ENCODE measurements at places on chromosomes 5 and 9.

DNA sequence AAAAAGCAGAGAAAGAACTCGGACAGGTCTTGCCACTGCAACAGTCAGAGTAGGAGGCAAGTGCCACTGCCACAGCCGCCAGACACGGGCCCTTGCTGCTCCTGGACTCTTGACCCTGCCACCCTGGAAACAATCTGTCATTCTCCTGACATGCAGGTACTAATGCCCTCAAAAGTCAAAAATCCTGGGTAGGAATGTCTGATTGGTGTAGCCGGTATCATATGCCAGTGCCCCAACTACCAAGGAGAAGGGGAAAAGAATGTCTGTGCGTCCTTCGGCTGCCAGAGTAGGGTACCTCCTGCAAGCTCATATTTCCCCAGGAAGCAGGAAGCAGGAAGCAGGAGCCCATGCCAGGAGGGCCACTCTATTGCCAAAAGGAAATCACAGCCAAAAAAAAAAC is 30.5 kb upstream of the F2RL1 start:
- no peak for DNase-seq

DNA sequence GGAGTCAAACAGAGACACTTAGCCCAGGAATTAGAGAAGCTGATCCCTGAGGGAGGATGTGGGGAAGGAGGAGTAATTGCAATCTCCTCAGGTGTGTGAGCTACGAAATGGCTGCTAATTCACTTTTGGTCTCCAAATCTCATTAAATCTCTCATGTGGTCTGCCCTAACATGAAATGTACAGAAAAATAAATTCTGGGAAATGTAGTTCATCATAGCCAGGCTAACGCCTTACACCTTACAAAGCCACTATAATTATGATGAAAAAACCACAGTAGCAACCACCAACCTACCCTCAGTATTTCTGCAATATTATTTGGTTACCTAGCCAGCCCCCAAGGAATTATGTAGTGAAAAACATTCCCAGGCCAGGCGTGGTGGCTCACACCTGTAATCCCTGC is 354.0 kb downstream of the TMEM167A start:
- no peak for DNase-seq

DNA sequence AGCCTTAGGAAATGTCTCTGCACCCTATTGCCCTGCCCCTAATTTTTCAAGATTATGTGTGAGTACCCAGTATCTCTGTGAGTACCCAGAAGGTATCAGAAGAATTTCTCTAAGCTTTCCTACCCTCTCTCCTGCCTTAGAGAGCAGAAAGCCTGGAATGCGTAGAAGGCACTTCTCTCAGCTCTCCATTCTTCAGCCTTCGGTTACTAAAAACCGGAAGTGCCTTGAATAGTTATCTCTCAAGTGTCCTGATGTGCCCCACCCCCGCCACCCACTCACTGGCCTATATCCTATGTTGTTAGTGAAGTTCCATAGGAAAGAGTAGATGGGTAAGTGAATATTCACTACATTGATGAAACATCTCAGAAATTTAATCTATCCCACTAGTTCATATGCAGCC is 210.7 kb upstream of the CDH10 start:
- no peak for DNase-seq

- DNase-seq = no peak
These were observed 332.4 kb downstream of the KIAA0825 start for GRCh38 chr5:94285984-94286383.

DNA sequence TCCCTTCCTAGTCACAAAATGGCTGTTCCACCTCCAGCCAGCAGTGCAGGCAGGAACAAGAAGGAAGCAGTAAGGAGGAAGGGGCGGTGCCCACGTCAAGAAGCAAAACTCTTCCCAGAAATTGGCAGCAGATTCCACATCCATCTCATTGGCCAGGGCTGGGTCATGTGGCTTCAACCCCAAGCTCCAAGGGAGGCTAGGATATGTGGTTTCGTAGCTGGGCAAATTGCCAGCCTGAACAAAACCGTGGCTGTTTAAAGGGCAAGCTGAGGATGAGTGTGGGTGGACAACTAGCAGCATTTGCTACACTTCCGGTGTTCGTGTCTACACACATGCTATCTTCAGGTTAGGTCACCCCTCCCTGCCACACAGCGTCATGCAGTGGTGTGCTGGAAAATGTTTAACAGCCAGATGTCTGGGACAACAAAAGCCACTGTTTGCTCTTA is 92.1 kb upstream of the MAP1B start:
- no peak for DNase-seq

DNA sequence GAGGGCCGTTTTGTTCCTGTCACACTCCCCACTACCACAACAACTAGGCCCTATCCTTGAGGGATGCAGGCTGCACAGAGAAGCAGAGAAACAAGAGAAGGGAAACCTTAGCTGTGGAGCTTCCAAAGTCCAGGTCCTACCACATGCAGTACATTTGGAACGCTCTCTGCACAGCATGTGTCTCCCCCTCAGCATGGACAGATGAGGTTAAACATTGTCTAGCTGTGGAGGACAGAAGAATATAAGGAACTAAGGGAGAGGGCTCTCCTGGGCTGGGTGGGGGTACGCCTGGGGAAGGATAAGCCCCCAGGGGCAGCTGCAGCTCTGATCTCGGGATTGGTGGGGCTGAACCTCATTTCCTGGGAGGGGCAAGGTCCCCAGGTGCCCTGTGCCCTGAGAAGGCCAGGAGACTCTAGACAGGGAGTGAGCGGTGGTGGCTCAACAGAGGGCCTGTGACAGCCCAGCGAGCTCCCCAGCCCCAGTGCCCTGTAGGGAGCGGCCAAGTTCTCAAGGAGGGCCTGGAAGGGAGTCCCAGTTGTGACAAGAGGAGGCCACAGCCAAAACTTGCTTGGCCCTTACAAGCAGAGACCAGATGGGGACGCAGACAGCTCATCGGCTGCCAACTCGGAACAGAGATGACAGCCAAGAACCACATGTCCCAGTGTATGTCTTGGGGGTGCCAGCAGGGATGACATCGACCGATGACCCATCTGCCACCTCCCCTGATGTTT is 30.1 kb downstream of the TSPAN17 start:
- no peak for DNase-seq

Data from retinal pigment epithelial cell (primary cell).